ENCODE measurements at places on chromosomes 11 and 22.
A peak's percentile ranks its signal among the peaks of the same experiment; 100 is the strongest.

DNA sequence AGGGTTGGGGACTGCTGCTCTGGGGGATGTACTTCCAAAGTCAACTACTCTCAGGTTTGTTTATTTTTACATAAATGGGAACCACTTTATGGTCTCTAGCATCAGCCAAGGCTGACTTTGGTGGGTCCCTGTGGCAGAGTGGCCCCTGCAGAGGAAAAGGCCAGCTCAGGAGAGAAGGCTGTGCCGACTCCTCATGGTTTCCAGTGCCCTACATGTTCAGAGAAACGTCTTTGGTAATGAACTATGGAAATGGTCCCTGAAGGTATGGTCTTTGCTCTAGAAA is 3.0 kb upstream of the ZDHHC8 start:
- no peak for DNase-seq

DNA sequence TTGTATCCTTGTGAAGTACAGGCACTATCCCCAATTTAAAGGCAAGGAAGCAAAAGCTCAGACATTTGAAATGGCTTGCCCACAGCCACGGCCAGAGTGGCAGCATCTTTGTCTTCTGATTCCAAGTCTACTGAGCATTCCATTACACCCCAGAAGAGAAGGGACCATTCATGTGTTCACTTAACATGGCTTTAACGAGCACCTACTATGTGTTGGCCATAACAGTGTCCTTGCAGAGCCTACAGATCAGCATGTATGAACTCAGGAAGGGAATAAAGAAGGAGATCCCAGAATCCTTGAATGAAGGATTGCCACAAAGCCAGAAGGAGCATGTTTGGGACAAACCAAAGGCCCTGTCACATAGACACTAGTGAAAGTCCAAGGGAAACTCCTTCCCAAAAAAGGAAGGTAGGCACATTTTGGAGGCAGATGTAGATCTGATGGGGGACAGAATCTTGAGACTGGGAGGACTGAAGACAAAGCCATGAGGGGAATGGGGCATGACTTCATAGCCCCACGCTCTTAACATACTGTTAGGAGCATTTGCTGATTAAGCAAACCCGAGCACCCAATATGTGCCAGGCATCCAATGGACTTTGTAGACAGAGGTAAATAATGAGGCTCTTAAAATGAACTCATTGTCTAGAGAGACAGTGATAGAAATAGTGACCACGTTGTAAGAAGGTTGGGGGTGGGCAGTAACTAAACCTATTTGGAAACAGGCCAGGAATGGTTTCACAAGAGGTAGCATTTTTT is 54.9 kb downstream of the P4HA3 start:
- no peak for DNase-seq

- DNase-seq, result no peak
These were observed 324.2 kb downstream of the DCDC1 start for GRCh38 chr11:31045335-31045734.

DNA sequence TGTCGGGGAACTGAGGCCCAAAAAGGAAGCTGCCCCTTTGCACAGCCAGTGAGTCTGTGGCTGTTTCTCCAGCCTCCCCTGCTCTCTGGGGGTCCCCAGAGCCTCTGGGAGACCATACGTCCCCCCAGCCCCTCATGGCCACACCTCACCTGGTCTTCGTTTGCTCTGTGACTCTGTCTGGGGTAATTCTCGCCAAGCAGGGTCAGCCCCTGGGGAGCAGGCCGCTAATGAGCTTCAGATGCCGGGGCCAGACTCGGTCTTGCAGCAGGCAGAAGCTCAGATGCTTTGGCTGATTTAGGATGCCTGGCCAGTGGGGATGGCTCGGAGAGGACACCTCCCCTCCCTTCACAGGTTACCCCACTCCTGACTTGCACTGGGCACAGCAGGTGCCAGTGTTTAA is 24.1 kb upstream of the WNT11 start:
- no peak for DNase-seq

GRCh38 chr22:38652859-38653258 is 3.3 kb downstream of the FAM227A start:
- peak; percentile 49 for DNase-seq

DNA sequence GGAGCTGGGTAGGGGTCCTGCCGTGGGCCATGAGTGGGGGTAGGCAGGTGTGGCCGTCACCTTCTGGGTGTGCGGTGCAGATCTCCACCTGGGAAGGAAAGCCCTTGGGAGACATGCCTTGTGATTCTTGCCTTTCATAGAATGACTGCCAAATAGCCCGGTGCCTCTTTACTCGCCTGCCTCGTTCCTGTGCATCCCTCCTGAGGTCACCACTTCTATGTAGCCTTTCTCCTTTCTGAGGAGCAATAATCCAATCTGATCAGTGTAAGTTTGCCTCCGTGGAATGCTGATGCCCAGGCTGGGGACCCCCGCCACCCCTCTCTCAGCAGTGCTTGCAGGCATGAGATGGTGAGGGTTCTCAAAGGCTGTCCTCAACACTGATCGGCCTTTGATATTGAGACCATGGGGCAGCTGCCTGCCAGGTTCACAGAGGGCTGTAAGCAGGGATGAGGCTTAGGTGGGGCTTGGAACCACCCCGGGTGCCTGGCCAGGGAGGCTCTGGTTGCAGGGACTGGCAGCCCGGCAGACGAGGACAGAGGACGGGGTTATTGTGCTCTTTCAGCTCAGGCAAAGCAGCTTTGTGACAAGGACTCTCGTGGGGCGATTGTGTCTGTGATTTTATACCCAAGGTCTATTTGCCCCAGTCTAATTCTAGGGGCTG is 86.1 kb upstream of the WNT7B start:
- no peak for DNase-seq

DNA sequence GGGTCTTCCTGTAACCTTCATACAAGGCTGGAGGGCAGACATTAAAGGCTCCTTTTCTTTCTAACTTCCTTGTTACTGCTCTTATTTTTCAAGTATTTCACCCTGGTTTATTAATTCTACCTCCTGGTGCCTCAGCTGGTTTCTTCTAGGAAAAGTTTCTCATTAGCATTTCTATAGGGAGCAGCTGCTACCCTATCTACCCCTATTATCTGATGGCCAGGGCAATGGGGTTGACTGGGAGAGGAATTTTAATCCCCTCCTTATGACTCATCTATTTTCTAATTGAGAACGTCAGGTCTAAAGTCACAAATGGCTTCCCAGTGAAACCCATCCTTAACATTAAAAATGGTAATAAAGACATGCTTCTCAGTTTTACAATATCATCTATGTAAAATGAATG is 5.0 kb downstream of the MAP6 start:
- DNase-seq, result no peak

DNA sequence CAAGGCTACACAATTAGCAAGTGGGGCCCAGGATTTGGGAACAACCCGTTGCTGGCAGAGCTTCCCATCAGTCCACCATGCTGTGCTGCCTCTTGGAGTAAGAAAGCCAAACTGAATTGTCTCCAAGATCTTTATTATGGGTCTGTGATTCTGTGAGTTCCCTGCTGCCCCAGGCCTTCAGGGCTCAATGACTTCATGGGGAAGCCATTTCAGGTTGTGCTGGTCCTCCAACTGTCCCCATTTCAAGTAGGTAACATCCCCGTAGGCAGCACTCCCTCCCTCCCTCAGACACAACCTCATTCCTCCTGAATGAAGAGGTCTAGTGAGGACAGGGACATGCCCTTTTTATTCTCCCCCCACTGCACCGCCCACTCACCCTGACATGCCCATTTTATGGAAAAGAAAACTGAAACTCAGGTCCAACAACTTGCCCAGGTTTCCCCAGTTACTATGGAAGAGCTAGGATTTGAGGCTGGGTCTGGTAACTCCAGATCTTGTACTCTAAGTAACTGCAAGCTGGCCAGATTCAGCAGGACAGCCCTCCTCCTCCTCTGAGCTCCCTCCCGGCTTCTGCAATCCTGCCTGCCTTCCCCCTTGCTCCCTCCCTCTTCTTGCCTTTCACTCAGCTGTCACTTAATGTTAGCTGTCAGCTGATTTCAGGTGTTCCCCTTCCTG is 8.2 kb upstream of the YWHAH start:
- DNase-seq, result peak; percentile 86

DNA sequence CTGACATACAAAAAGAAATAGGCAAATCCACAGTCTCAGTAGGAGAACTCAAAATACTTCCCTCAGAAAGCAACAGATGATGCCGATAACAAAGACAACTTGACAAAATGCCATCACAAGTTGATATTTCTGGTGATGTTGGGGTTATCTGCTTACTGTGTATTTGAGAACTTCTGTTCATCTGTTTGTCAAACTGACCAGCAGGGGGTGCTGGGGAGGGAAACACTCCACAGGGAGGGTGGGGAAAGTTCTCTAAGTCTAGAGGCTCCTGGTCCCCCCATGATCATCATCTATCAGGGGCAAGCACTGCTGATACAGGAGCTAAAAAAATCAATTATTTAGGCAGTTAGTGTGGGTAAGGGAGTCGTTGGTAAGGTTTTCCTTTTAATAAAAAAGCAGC is 19.2 kb downstream of the GLYATL1 start:
- DNase-seq, result no peak

GRCh38 chr22:37288521-37288920 is 6.2 kb downstream of the CYTH4 start:
- DNase-seq, result no peak

DNA sequence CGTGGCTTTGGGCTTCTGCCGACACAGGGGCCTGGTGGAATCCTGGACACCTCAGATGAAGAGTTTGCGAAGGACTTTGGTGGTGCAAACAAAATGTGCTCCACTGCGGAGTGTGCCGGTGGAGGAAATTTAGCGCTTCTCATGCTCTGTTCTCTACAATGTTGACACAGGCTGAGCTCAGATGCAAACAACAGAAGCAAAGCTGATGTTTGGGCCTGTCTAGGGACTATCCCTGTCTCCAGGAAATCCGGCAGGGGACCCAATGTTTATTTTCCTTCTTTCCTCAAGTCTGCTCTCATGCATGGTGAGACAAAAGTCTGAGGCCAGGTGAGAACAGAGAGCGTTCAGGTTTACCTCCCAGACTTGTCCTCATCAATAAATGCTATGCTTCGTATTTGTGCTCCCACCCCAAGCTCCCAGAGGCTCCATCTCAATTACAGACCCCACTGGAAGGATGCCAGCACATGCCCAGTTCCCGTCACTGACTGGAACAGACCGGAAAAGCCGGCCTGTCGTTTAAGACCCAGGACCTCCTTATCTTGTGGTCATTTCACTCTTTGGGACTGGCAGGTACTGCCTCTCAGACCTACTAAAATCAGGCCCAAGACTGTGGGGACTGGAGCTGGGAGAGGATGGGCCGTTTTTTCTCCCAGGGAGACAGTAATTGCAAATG is 105.7 kb upstream of the B3GAT1 start:
- no peak for DNase-seq

DNA sequence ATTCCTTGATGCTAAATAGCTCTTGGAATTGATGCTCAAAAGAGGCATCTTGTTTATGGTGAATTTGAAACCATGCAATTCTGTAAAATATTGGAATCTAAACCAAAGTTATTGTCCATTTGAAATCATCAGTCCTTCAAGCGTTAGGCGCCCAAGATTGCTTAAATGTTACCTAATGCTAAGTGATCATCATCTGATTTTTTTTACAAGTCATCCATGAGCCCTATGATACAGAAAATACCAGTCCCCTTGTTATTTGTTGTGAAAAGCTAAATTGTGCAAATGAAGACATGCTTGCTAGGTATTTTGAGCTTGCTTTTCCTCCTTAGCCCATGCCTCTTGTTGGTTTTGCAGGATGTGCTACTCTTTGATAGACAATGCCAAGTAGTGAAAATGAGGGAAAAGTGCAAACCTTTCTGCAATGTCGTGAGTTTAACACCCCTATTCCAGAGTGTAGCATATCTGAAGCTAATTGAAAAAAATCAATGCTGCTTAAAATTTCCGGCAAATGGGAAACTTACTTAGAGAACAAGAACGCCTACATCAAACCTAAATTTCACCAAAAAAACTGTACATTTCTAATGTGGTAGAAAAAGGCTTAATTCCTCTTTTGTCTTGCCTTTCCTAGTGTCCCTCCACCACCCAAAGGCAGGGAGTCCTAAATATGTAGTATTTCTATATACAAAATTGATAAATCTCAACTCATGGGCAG is 1.9 kb downstream of the GRK3 start:
- DNase-seq, result peak; percentile 30

DNA sequence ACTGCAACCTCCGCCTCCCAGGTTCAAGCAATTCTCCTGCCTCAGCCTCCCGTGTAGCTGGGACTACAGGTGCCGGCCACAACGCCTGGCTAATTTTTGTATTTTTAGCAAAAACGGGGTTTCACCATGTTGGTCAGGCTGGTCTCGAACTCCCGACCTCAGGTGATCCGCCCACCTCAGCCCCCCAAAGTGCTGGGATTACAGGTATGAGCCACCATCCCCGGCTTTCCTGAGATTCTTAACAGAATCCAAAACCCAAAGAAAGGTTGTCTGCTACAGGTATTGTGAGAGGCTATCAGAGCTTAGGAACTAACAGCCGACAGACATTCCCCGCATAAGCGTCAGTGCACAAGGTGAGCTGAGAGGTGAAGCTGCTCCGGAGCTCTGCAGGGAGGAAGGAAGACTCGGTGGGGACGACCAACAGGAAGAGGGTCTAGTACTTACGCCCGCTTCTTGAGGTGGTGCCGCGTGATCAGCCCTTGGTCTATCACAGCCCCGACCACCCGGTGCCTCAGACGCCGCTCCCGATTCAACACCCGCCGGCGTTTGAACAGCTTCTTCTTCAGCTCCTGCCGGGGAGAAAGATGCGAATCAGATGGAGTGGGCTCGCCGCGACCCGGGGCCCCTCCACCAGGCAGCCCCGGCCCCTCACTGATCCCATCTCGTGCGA is 470 bp downstream of the C11orf98 start:
- peak; percentile 73 for DNase-seq

DNA sequence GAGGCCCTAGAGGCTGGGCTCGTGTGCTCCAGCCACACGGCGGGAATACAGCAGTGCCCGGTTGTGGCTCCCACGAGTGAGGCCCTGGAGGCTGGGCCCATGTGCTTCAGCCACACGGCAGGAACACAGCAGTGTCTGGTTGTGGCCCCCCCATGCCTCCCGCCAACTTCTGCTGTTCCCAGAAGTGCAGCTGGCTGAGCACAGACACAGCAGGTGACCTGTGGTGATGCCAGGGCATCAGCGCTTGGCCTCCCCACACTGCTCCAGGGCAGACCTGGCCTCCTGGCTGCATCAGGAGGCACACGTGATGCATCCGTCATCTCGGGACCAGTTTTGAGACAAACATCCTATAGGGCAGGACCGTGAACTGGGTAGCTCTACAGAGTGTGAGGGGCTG is 110.3 kb downstream of the KCNQ1OT1 start:
- no peak for DNase-seq

GRCh38 chr22:41561335-41561734 is 525 bp downstream of the CSDC2 start:
- no peak for DNase-seq

- DNase-seq, result peak; percentile 82
These were observed 43.6 kb upstream of the OR4B1 start for GRCh38 chr11:48172818-48173609.

- DNase-seq, result peak; percentile 80
These were observed 9.7 kb downstream of the DGKZ start for GRCh38 chr11:46356924-46357482.

- DNase-seq, result no peak
These were observed 1.4 kb upstream of the PPARA start for GRCh38 chr22:46148816-46149511.
